ENCODE measurements at places on chromosomes 6 and 20.

DNA sequence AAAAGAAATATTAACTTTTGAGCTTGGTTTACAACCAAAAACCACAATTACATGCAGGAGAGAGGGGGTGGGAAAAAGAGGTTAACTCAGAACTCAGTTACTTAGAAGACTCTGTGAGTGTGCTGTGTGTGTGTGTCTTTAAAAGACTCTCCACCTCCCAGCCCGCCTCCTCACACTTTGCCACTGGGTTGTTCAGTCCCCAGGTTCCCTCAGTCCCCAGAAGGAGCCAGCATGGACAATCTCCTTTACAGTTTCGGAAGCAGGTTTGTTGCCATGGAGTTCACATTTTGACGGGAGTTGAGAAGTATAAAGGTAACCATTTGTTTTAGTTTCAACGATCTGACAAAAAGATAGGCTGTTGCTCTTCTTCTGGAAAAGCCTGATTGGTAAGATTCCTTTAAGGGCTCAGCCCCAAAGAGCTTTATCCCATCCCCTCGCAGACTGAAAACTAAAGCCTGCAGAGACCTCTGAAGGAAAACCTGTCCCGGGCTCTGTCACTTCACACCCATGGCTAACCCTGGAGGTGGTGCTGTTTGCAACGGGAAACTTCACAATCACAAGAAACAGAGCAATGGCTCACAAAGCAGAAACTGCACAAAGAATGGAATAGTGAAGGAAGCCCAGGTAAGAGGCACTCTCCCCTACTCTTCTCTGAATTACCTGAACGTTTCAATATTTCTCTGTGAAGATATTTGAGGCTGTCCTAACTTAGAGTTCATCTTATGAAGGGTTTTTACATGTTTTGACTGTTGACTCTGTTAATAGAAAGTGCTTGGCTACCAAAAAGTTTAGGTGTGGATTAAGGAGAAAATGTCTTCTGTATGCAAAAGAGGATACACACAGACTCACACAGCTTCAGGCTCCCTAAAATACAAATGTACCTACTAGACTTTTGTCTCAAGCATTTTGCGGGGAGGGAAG lies at the start of gene SPTLC3:
TSS of gene SPTLC3 (plus strand) at position 212 of the 921 bp plus-strand sequence. CDS start at position 508, 296 bp downstream.
- no peak for DNase-seq

DNA sequence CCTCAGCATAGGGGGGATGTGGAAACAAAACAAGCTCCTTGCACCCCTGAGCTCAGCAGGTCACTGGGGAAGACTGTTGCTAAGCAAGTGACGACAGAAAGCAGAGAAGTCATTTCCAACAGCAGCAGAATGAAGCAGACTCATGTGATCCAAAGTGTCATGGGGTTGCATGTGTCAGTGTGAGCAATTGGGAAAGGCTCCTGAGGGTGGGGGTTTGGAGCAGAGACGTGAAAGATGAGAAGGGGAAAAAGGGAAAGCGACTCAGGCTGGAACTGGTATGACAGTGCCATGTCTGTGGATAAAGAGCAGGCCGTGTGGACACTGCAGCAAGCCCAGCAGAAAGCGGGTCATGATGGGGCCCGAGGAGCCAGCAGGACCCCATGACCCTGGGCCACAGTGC lies 363.9 kb downstream of the PREX1 start:
- DNase-seq, result no peak

- peak; percentile 15 for DNase-seq
Measured at GRCh38 chr20:33281550-33282146, 1.4 kb upstream of the BPIFB1 start.

DNA sequence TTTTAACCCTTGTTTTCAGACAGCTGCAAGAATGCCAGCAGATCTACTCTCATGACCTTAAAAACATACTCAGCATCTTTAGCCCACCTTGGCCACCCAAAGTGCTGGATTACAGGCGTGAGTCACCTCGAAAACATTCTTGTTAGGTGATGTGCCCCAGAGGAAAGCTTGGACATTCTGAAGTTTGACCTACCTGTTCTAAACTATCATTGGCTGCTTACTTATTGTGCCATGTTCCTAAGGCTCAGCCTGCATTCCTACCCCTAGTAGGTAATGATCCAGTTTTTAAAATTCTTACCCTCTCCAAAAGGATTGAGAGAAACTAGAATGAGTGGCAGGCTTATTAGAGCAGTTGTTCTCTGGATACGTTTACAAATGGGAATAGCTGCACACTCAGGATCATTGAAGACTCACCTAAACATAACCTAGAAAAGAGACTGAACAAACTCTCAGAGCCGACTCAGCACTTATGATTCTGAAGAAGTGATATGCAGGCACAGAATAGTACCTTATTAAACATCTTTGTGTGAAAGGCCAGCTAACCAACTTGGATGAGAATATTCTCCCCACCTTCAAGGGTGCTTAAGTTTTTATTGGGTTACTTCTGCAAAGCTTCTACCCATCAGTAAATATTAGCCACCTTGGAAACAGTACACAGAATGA lies 362.1 kb downstream of the NRN1 start:
- no peak for DNase-seq

GRCh38 chr6:78829407-78829806 lies 37.9 kb upstream of the IRAK1BP1 start:
- no peak for DNase-seq

All from DMS79 treated with DMSO at 0.1 percent for 48 hours (cell line).